ENCODE measurements at places on chromosomes 6 and 20.
A peak's percentile ranks its signal among the peaks of the same experiment; 100 is the strongest.

- no peak for DNase-seq
Measured at GRCh38 chr6:81241126-81242041, 511.1 kb downstream of the TENT5A start.

DNA sequence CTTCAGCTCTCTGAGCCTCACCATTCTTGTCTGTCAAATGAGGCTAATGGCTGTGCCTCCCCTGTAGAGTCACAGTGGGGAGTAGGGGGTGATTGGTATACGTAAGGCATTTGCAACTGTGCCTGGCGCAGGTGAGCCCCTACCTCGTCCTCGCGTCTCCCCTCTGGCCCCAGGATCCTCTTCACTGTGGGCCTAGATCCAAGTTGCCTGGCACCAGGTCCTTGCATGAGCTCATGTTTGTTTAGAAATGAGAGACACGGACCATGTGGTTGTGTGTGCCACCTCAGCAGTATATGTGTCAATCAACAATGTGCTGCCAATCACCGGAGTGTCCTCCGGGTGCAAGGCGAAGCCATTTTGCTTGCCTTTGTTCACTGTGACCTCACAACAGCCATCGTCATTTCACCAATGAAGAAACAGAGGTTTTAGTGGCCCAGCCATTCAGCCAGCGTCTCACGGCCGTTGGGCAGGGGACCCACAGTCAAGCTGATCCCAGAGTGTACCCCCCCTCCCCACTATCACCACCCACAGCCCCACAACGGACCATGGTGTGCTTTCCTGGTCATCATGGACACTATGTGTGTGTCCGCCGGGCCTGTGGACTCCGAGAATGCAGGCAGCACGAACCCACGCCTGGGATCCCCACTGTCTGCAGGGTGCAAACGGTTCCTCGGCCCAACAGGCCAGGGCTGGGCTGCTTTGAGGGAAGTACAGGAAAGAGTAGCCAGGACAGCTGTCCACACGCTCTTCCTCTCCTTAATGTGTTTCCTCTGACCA is 35.9 kb upstream of the STX16 start:
- no peak for DNase-seq

DNA sequence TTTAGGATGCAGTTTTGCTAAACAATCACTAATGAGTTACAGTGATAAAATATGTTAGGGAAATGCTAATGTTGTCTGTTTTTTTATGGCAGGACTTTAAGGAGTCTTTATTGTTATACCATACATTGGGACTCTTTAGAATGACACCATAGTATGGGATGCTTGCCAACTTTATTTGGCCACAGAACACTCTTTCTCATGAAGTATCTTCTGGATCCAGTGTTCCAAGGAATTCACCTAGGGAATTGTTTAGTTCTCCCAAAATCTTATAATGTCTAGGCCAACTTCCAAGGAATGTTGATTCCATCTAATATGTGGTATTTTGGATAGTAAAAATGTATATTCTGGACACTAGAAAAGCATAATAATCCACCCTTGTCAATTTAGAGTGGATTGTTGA is 3.3 kb downstream of the RIN2 start:
- no peak for DNase-seq

DNA sequence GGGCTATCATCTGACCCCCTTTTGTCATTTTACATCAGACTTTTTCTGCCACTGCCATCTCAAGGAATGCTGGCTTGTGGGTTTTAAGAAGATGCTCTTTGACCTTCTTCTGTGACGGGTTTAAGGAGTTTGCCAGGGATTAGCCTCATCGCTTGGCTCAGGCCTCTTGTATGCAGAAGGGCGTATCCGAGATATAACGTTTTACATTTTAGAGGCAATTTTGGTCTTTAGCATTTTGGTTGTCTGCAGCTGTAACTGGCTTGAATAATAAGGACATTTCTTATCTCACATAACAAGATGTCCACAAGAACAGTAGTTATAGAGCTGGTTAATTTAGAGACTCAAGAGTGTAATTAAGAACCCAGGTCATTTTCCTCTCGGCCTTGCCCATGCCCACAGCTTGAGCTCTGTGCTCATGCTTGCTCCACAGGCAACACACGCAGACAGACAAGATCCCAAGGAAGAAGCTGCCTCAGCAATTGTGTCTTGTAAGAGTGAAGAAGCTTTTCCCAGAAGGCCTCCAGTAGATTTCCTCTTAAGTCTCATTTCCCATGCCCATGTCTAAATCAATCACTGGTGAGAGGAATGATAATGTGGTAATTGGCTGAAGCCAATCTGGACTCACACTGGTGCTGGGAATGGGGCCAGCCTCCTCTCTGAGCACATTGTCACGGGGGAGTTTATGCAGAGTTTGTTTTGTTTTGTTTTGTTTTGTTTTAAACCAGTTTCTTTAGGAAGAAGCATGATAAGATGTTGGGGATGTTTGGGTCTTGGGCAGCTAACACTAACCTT is 36.8 kb downstream of the PTCHD4 start:
- no peak for DNase-seq

DNA sequence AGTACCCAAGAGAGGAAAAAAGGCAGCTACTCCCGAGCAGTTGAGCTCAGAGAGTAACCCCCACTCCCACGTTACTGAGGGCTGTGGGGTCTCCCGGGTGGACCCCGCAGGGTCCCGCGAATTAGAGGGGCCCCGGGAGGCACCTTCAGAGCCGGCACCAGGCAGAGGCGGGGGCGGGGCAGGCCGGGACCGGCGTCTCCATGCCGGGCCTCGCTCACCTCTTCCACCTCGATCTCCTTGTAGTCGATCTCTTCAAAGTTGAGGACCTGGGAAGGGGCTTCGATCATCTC is 381 bp downstream of the MAP3K7 start:
- no peak for DNase-seq

DNA sequence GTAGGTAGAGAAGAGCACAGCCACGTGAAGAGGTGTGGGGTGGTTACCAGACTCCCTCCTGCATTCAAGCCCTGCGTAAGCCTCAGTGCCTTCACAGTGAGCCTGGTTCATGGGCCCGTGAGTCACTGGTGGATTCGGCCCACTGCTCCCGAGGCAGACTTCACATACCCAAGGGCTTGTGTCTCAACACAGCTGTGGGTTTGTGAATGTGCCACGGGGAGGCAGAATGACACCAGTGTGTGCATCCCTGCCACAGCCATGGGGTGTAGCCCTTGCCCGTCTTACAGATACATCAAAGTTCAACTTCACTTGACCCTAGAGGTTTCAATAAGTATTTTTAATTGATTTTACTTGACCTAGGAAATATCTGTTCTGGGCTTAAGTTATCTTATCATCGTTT is 108.5 kb downstream of the MAP3K4 start:
- DNase-seq: no peak

GRCh38 chr20:2624190-2624589 is 28.2 kb upstream of the NOP56 start:
- no peak for DNase-seq

DNA sequence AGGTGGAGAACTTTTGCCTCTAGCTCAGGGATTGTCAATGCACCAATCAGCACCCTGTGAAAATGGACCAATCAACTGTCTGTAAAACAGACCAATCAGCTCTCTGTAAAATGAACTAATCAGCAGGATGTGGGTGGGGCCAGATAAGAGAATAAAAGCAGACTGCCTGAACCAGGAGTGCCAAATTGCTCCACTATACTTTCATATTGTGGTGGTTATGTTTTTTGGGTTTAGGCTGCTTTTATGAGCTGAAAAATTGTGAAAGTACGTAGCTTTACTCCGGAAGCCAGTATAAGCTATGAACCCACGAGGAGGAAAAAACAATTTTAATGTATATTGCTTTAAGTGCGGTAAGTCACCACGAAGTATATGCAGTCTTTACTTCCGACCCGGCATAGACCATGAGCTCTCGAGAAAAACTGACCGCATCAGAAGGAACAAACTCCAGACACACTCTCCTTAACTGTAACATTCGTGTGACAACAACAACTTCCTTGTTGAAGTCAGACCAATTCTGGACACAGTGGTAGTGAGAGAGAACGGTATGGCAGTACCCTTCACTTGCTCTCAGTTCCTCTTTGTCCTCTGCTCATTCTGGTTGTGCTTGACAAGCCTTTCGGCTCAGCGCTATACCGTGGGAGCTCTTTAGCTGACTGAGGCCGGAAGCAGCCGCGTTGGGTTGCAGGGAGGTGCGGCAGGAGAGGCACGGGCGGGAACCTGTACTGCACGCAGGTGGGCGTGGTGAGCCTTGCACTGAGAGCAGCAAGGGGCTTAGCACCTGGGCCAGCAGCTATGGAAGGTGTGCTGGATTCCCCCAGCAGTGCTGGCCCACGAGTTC is 81.9 kb upstream of the E2F3 start:
- no peak for DNase-seq

GRCh38 chr6:126181173-126181741 is 158.7 kb upstream of the CENPW start:
- peak; percentile 8 for DNase-seq

DNA sequence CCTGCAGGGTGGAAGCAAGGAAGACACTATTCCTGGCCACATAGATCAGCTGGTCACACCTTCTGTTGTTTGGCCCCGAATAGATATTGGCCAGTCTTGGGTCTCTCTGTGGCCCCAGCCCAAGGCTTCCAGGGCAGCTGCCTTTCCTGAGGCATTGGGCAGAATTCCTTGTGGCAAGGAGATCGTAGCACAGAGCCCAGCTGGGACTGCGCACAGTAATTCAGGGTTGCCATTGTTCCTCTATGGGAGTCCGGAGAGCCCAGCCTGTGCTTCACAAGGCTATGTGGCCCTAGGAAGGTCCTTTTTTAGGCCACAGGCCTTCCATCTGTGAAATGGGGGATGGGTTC is 6.9 kb downstream of the SGK2 start:
- no peak for DNase-seq

DNA sequence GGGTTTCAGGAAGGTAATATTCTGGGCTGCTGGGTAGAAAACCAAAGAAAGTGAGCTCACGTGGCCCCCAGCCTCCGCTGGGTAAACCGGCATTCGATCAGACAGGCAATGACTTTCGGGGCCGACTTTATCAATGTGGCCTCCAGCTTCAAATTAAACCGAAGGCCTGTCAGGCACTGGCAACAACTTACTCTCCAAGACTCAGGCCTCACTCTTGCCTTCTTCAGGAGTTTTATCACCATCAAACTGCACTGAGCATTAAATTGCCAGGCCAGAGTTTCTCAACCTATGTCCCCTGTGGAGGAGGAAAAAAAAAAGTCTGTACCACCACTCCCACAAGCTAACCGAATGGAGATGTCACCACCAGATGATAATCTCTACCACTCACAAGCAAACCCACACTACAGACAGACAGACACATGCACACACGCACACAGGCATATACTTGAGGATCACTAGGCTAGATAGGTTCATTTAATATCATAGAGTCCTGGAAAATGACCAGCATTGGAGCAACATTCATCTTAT is 1.1 kb upstream of the MBOAT1 start:
- no peak for DNase-seq

DNA sequence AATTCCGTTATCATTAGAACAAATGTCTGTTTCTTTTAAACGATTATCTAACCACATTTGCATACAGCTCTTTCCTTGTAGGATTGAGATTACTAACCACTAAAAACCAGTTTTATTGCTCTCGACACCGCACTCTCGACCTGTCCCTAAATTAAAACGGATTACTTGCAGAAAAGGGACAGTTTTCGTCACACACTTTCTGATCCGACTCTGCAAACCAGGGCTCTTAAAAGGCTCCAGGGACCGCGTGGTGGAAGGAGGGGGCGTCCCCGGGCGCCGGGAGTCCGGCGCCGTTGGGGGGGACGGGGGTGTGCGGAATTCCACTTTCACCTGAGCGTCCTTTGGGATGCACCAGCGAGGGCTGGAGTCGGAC is 731 bp downstream of the MAK start:
- DNase-seq: no peak

GRCh38 chr6:143747347-143747842 is 69.6 kb downstream of the PHACTR2 start:
- DNase-seq: no peak

DNA sequence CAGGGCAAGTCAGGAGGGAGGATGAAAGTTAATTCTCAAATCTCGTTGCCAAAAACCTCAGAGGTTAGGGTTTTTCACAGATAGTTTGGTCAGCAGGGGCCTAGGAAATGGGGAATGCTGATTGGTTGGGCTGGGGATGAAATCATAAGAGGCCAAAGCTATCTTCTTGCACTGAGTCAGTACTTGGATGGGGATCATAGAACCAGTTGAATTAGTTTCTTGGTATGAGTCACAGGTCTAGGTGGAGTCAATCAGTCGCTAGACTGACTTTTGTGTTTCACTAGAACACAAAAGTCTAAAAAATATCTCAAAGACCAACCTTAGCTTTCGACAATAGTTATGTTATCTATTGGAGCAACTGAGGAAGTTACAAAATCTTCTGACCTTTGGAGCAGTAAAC is 368.5 kb downstream of the TBC1D32 start:
- no peak for DNase-seq

- no peak for DNase-seq
Measured at GRCh38 chr6:156794546-156795354, 17.6 kb downstream of the ARID1B start.

DNA sequence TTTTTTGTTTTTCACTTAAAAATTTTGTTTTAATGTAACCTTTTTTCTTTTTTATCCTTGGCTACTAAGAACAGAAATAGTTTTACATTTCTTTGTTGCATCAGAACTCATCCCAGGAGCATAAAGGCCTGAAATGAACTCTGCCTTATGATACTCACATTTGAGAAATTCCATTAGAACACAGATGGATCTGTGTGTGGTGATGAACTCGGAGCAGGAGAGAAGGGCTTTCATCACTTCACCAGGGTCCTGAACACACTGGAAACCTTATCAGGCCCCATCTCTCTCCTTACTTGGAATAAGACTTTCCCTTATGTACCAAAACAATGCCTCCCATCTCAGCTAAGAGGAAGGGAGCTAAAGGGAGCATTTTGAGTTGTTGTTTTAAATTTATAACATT is 139.4 kb downstream of the PHF3 start:
- no peak for DNase-seq

- no peak for DNase-seq
Measured at GRCh38 chr20:48260129-48260756, 475.0 kb upstream of the SULF2 start.

DNA sequence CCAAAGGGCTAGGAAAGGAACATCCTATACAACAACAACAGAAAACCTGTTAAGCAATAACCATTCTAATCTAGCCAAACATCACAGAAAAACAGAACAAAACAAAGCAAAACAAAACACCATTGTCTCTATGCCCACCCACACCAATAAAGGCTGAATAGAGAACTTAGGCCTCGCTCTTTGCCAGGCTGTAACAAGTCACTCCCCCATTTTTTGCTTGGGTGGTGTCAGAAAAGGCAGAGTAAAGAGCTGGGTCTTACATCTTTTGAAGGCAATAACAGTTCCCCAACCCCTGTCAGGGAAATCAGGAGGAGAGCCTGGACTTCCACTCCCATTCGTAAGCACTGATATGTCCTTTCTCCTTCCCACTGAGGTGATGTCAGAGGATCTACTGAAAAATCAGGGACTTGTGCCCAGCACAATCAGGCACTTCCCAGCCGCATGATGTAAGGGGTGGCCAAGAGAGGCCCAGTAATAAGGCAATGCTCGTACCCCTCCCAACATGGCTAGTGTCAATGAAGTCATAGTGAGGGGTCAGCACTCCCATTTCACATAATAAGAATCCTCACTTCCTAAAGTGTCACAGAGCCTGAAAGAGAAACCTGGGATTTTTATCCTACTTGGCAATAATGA is 31.0 kb downstream of the THEMIS start:
- no peak for DNase-seq

All from SW 1271 (cell line).